ENCODE measurements at places on chromosomes 3 and 15.
A peak's percentile ranks its signal among the peaks of the same experiment; 100 is the strongest.

- no peak for DNase-seq
Measured at GRCh38 chr15:43218908-43219706, 1.7 kb downstream of the EPB42 start.

DNA sequence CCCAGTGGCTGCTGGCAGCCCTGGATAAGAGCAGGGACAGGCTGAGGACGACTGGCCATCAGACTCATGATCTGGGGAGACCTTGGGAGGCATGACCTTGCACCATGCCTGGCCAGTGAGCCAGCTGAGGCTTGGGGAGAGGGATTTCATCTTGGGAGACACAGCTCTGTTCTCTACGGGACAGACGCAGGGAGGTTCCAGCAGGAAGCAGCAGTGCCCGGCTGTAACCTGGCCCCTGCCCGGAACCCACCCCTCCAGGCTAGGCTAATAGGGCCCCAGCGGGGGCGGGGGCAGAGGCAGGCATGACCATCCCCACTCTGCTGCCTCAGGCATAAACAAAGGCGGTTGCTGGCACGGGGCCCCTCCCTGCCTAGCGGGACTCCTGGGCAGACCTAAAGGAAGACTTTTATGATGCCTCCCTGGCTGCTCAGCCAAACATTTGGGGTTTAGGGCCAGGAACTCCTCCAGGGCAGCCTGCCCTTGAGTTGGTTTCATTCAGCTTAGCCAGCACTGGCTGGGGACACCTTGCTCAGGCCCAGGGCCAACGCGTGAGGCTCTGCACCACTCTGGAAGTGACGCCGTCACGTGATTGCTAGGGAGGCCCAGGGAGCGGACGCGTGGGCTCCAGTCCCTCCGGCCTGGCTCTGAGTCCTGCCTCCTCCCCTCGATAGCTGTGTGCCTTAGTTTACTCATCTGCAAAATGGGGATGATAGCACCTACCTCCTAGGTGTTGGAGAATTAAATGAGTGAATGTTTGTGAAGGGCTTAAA is 27.6 kb downstream of the HDAC11 start:
- no peak for DNase-seq

- no peak for DNase-seq
Measured at GRCh38 chr15:33623010-33623409, 312.2 kb downstream of the RYR3 start.

- peak; percentile 39 for DNase-seq
Measured at GRCh38 chr3:54951405-54951804, 23.5 kb upstream of the LRTM1 start.

GRCh38 chr3:108106031-108106430 is 15.2 kb upstream of the CD47 start:
- no peak for DNase-seq

- no peak for DNase-seq
Measured at GRCh38 chr15:45588219-45588875, 1.2 kb downstream of the BLOC1S6 start.

DNA sequence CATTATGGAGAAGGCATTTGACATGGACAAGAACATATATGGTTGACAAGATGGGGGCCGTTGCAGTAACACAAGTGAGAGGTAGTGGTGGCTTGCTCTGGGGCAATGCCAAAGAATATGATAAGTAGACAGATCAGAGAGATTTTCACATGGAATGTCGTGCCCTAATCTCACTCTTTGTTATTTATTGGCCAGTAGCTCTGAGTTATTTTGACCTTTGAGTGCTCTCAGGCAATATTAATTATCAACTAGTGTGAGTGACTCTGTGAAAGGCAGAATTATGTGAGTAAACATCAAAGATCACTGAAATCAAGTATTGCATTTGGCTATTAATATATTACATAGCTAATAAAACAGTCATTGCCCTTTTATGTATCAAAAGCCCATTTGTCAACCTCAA is 164.9 kb upstream of the ADAMTS9 start:
- no peak for DNase-seq

DNA sequence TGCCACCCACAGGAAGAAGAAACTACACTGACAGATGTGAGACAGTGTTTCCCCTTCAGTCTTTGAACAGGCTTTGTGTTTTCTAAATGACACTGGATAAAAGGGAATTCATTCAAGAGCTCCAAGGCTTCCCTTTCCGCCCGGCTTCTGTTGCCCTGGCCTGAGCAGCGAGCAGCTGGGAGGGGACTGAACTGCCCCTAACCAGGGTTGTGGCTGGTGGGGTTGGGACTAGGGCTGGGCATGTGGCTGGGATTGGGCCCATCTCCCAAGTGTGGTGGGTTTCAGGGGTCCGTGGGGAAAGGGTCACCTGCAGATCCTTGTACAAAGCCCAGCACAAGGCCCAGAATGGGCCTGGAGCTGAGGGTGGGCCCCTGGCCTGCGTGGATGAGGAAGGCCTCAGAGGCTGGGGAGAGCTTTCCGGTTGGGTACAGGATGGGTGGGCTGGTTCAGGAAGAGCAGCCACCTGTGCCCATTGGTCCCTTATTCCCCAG is 10.4 kb downstream of the VILL start:
- DNase-seq, result no peak

- DNase-seq, result peak; percentile 79
Measured at GRCh38 chr15:28955160-28955992, 69.6 kb downstream of the APBA2 start.
